Cortex of kidney (tissue), 1 donor: ENCODE measurements at places on chromosomes 5 and 9.

- no peak for DNase-seq
Measured at GRCh38 chr5:110854200-110854599, 115.4 kb downstream of the SLC25A46 start.

GRCh38 chr5:122222580-122222979, 89.5 kb upstream of the SNCAIP start:
- DNase-seq = no peak

DNA sequence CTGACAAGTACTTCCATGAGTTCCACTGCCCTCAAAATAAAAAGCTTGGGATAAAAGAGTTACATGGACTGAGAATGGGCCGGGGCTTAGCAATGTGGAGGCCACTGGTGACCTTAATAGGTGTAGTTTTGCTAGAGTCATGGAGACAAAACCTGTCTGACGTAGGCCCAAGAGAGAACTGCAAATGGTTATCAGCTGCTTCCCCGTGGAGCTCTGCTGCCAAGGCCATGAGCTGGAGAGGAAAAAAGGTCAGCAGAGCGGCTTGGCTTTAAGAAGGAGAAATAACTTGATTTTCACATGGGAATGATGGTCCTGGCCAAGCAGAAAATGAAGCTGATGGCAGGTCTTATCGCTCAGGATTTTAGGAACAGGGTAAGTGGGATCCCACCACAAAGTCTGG, 3.7 kb upstream of the SURF6 start:
- no peak for DNase-seq

DNA sequence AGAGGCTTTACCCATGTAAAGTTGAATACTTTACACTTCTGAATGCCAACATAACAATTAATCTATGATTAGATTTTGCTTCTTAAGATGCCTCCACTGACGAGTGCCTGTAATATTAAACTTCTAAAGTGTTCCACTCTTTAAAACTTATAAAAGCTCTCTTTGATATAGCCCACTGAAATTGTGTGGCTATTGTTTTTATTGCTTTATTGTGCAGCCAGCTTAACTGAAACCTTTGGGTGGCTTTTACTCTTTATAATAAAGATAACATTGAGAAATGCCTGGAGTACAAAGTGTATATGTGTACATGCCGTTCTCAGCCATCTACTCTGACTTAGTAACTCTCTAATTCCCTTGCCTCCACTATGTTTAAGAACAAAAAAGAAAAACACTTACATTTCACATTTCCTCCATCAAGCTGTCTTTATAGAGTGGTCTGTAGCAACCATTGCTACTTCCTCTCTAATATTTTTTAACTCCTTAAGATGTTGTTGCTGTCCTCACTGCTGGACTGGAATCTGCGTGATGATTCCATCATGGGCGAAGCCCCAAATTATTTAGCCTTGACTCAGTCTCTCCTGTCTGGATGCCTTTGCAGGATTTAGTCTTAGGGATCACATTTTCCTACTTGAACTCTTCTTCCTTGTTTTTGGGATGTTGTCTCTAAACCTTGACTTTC, 9.1 kb downstream of the PIK3R1 start:
- no peak for DNase-seq

DNA sequence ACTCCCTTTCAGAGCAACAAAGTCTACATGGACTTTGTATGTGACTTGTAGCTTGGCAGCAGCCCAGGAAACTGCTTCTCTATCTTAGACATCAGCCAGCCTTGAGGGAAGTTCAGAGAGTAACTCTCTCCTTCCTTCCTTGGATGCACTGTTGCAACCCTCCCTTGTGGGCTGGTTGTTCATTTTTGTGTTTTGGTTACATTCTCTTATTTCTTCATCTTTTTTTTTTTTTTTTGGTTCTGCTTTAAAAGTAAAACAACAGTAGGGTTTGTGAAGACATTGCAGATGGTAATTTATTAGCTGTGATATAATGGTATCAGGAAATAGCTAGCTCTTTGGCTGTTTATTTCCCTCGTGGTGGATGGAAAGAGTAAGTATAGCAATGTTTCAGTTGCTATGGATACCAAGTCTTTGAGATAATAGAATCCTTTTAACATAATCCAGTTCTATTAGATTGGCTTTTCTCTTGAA, 97.9 kb upstream of the MAMDC2 start:
- no peak for DNase-seq

DNA sequence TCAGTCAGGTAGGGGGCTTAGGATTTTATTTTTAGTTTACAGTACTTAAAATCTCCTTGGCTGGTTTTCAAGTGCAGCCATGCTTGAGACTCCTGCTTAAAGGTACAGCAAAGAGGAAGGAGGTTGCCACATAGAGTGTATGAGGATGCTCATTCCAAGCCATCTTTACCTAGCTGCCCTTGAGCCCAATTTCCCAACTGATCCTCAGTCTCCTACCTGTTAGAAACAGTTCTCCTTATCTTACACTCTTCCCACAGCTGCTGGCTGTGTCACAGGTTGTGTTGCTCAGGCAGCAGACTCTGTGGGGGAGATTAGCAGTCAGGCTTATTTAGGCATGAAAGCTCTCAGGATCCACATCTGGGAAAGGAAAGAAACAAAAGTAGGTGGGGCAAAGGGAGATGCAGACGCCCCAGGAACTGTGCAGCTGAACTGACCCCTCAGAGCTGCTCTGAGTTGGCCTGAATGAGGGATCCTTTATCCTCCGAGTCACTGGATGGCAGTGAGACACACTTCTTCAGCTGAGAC, 95.1 kb downstream of the NMUR2 start:
- DNase-seq = no peak

DNA sequence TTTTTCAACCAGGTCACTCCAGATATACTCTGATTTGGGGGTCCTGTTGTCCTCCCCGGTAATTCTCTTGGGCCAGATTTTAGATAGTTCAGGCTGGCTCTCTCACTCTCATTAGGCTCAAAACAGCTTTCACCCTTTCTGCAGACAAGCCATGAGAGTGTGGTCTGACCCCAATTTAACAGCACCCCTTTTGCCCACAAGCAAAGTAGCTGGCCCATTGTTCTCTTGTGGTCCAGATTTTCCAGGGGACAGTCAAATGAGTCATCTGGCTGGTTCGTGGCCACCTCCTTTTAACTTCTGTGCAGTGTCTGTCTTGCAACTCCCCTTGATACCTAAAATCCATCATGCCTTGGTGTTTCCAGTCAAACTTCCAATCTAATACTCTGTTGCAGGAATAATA, 16.5 kb downstream of the BHMT2 start:
- DNase-seq = no peak
